ENCODE measurements at places on chromosomes 7 and 10. TPM values are rescaled to one million over a fixed set of nuclear protein-coding genes. Genes with fewer than 3 reads are reported as not detected.

Gene C7orf57
- not detected for total RNA-seq

Gene IL6
- total RNA-seq = 32.2 TPM

Gene ST8SIA6
- total RNA-seq = 0.15 TPM

Gene AZGP1
- 0.30 TPM for total RNA-seq

Gene CCDC172
- not detected for total RNA-seq

Gene CFAP46
- 0.38 TPM for total RNA-seq

Gene DPYSL4
- 4.9 TPM for total RNA-seq

Gene MKI67
- 1.6 TPM for total RNA-seq

Gene ATP6V1F
- total RNA-seq = 100.0 TPM

Gene SDK1
- total RNA-seq = under 0.01 TPM

Gene MBL2
- total RNA-seq = not detected

Gene RET
- total RNA-seq = not detected

Gene CNPY4
- total RNA-seq = 34.4 TPM

Gene SFMBT2
- total RNA-seq = 0.08 TPM

Gene SPDYE16
- total RNA-seq = 0.12 TPM

Gene TCF7L2
- 4.1 TPM for total RNA-seq

All from smooth muscle cell of the coronary artery (primary cell).